Neural progenitor cell (in vitro differentiated cells): ENCODE measurements at places on chromosomes 1 and 21.

DNA sequence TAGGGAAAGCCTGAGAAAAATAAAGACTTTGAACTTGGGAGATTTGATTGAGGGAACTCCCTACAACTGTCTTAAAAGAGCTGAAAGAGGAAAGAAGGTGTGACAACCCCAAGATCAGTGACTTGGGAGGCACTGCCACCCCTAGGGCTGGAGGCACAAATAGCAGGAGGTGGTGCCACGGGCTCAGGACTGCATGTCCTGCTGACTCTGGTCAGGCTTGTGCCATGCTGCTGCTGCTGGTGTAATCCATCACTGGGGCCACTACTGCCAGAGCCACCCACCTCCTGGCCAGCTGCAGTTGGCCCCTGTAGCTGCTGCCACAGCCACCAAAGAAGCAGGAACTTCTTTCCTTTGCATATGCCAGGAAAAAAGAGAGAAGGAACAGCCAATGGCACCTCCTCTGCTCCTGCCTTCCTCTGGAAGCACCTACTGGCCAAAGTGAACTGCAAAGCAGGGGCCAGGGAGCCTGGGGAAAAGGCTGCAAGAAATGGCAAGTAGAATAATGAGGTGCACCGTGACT, 730.3 kb downstream of the PTPRU start:
- DNase-seq = no peak

GRCh38 chr1:80441664-80442063, 1359.1 kb upstream of the ADGRL2 start:
- DNase-seq = peak; percentile 19

GRCh38 chr1:63922848-63923247, 149.0 kb downstream of the ROR1 start:
- no peak for DNase-seq

DNA sequence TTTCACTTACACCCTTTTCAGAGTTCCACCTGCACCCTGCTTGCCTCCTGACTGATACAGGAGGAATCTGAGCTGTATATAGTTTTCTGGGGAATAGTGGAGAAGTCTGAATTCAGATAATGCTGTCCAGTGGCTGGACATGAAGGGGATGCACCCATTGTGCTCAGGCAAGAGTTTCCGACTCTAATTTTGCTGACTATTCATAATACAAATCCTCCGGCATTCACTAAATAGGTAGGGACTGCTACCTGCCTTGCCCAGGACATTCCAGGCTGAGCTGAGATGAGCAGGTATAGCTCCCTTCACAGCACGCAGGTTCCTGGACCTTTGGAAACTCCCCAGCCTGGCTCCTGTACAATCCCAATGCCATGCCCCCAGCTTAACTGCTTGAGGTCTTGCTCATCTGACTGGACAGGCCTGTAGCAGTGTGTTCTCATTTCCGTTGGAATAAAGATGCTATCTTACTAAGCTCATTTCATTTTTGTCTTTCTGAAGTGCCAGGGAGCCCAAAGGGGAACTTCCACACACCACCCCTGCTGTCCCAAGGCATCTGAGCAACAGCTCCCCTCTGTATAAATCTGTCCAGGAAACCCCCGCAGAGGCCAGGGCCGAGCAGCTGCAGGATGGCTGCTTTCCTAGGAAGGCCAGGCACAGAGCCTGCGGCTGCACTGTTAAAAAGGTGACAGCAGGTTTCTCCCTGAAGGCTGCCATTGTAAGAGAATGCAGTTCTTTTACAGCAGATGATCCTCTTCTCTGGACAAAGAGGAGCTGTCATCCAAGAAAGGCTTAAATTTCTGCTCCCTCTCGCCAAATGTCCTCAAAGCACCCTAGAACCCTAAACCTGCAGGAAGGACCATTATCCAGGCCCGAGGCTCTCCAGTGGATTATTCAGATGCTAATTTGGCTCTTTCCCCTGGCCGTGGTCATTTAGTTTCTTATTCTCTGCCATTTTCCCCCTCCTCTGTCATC, 21.7 kb upstream of the VASH2 start:
- peak; percentile 55 for DNase-seq

DNA sequence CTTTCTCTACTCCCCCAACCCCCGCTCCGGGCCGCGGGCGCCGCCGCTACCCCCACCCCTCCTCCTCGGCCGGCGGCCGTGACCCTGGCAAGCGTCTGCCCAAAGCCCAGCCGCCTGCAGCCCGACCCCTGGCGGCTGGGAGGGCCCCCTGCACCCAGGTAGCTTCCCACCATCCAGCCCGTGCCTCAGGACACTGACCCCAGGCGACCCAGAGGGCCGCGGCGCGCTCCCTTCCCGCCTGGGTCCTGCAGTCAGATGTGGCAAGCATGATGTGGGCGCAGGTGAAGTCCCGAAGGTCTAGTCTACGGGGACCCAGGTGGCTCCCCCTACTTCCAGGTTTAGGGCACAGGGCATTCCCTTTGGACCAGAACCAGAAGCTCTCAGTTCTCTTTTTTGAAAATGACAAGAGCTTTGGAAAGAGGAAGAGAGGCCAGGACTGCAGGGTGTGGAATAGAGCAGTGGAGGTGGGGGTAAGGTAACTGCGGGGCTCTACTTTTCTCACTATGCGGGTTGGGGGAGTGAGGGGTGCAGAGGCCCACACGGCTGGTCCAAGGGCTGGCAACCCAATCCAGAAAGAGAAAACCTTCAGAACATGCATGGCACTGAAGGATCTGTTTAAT, at the start of gene DENND4B:
Gene DENND4B (minus strand): TSS at position 97 of the 620 bp plus-strand sequence. CDS start 2,344 bp downstream, outside the sequence.
- DNase-seq = peak; percentile 92

GRCh38 chr21:32698971-32699693, 28.7 kb downstream of the SYNJ1 start:
- DNase-seq = no peak

DNA sequence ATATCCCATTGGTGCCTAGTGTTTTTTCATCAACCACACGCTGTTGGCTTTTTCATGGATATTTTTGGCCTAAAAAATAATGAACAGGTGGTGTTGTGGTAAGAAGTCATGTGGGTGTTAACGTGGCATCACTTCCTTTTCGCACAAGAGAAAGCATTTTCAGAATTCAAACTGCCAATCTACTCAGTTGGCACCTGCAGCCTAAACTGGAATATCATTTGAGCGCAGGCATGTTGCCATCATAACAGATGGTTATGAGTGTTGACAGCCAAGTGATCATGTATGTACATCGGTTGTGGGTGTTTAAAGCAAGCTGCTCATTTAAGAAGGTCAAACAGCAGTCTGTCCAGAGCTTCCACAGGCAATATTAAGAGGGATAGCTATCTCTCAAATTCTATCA, 1963.0 kb downstream of the NCAM2 start:
- no peak for DNase-seq
